ENCODE measurements at places on chromosomes 5 and 9.

DNA sequence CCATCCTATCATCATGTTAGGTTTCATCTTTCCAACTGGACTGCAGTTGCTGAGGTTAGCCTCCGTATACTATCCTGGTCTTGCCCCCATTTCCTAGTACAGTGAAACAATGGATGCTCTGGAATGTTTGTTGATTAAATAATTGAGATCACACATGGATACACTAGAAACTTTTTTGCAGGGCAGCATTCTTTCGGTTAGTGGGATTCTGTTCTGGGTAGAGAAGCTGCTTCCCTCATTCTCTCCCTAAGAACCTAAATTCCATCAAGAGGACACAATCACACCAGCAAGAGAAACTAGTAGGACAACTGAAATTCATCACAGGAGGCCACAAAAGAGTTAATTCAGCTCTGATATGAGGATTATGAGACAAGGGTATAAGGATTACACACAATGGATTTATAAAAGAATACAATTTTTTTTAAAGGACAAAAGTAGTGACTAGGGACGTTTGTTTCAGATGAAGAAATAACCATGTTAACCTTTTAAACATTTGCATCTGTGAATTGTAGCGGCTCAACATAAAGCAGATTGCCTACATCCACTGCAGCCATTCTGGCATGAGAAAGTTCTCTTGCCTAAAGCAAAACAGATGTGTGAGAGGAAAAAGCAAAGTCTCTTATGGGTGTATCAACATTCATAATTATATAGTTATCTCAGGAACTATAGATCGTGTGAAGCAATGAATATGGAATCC is 162.7 kb upstream of the LHFPL2 start:
- DNase-seq, result no peak

DNA sequence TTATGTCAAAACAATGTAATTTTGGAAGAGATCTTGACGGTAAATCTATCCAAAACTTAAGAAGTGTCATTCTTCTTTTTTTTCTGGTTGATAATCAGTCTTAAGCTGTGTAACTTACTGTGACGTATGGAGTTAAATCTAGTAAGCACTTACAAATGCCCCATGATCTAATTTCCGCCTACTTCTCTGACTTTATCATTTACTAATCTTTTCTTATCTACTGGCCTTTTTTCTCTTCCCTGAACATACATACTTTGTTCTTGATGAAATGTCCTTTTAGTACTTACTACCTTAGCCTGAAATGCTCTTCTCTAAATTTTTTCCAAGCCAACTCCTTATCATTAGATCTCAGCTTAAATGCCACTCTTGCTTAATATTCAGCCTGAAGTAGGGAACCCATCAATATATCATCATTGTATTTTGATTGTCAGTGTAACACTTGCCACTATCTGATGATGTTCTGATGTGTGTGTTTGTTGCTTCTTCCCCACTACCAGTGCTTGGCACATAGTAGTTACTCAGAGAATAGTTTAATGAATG is 27.6 kb downstream of the AP3S1 start:
- no peak for DNase-seq

DNA sequence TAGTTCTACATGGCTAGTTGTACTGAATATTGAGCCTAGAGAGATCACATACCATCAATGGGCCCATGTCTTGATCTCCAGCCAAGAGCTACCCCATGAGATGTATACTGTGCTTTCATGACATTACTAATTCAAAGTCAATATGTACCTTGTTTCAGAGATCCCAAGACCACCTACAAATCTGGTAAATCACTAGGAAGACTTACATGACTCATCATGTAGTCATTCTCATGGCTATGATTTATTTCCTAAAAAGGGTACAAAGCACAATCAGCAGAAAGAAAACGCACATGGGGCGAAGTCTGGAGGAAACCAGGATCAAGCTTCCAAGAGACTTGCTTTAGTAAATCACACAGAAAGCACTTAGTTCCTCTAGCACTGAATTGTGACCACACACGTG is 103.0 kb downstream of the PCSK5 start:
- DNase-seq, result no peak

- DNase-seq, result no peak
These were observed 521.7 kb downstream of the RAB3C start for GRCh38 chr5:59104400-59105127.

GRCh38 chr5:55033568-55033967 is 9.5 kb downstream of the GZMK start:
- DNase-seq, result no peak

GRCh38 chr9:18920141-18921084 is 112.6 kb downstream of the SAXO1 start:
- DNase-seq, result no peak

- DNase-seq, result no peak
These were observed 15.4 kb downstream of the ZDHHC21 start for GRCh38 chr9:14677872-14678271.
